ENCODE measurements at places on chromosomes 16 and 17.

DNA sequence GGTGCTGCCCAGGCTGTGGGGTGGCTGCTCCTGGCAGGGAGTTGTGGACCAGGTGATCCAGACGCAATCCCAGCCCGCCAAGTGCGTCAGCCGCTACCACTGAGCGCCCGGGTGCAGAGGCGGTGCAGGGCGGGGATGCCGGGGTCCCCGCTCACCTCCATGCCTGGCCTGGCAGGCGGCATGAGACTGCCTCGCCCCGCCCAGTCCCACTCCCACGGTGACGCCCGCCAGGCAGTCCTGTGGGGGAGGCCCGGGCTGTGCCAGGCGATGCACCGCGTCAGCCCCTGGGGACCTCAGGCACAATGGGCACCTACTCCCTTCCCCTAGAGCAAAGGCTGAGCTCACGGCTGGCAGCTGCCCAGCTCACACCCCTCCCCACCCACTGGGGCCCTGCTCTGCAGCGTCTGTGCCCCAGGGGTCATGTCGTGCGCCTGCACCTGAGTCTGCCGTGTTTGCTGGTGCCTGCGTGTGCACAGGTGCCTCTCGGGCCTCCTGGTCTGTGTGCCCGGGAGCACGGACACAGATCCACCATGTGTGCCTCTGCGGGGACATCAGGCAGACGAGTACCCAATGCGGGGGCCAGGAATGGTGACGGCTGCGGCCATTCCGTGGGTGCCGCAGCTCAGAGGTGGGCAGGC, 5.3 kb downstream of the RPUSD1 start:
- no peak for DNase-seq

DNA sequence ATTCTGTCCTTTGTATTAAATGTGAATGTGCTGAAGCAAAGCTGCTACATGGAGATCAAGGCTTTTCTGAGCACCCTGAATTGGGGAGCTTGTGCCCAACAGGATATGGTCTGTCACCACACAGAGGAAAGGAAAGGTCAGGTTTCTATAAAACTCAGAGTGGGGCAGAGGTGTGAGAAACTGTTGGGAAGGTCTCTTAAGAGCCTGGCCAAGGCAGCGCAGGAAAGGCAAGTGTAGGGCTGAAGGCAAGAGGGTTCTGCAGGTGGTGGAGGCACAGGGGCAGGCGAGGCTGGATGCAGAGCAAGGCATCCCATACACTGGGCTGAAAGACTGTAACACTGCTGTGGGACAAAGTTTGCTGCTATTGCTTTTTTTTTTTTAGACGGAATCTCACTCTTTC, 8.1 kb downstream of the COX6A2 start:
- no peak for DNase-seq

DNA sequence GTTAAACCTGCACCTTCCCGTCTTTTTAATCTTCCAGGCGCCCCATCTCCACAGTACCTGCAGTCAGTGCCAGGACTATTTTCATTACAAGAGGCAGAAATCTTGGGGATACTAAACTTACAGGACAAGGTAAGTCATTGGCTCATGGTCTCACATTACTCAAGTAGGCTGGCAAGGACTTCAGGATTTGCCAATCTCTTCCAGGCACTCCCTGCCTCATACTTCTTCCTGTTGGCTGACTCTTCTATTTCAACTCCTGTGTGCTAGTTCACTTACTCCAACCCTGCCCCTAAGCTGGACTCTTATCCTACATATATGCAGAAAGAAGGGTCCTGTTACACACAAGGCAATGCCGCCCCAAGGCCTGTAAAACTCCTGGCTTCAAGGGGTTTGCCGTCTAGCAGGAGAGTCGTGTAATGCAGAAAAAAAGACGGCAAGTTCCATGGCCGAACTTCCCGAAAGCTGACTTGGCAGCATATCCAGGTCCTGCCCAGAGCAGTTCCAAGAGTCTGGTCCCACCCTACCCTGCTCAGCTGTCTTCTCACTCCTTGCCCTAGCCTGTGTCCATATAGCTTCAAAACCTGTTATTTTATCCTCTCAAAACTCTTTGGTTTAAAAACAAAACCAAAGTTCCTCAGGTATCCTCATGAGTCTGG, 14.8 kb downstream of the ERN1 start:
- DNase-seq = no peak

GRCh38 chr17:44416558-44417289, 27.3 kb upstream of the ITGA2B start:
- DNase-seq = no peak

GRCh38 chr16:75074920-75075687, 41.5 kb downstream of the LDHD start:
- DNase-seq = no peak

DNA sequence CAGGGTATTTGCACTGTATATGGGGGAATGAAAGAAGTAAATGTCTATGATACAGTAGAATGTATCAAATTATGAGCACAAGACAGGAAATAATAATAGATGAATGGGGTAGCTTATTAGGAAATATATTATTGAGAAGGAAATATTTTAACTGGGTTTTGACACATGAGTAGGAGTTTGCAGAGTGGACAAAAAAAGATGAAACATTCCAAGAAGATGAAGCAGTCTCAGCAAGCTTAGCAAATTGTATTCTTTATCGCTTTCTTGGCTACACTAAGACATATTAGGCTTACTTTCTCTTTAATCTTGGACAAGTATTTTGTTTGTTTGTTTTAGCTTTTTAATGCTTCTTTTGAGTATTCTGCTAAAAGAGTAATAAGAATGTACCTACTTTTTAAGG, 1.3 kb upstream of the KRTAP4-9 start:
- DNase-seq = no peak

GRCh38 chr17:66633317-66633965, 201.5 kb upstream of the CACNG5 start:
- peak; percentile 62 for DNase-seq

DNA sequence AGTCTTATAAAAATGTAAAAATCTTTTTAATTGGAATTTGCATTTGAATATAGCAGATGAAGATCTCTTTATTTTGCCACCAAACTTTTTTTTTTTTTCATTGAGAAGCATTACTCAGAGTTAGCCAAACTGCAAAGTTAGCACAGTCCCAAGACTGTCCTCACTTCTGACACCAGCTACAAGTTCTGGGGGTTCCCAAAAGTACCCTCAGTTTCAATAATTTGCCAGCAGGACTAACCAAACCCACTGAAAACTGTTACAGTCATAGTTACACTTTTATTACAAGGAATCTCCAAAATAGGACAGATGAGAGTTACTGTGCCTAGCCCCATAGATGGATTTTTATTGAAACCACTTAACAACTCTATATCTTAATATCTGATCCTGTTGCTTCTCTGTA, 144.1 kb downstream of the CHD9 start:
- DNase-seq = no peak

- peak; percentile 61 for DNase-seq
Observed at GRCh38 chr17:61492759-61493526, 40.7 kb downstream of the TBX4 start.

DNA sequence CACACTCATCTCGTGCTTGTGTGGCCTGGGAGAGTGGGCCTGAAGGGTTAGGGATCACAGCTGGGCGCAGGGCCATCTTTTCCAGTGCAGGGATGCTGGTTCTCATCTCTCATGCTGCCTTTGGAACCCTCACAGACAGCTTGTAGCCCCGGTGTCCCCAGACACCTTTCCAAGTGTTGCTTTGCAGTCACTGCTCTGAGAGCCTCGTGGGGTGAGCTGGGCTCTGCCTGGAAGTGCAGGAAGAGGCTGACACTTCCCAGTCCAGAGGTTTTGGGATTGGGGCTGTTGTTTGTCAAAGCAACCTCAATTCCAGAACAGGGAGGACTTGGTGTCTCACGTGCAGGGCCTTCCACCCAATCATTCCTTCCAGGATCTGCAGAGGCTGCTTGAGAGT, 28.2 kb downstream of the TBX4 start:
- no peak for DNase-seq

DNA sequence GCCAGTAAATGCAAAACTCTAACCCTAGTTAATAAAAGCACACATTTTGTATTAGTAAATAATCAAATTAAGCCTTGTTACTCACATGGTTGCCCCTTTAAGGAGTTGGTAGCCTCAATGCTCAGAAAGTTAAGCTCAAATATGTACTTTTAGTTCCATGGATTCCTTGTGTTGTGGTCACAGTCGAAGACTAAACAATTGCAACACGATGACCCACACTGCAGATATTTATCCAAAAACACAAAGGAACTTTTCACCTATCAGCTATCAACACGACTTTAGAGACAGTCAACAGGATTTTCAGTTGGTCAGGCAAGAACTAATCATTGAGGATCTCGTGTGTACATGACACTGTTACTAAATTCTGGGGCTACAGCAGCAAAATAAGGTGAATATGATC, 47.4 kb upstream of the NUDT7 start:
- no peak for DNase-seq

DNA sequence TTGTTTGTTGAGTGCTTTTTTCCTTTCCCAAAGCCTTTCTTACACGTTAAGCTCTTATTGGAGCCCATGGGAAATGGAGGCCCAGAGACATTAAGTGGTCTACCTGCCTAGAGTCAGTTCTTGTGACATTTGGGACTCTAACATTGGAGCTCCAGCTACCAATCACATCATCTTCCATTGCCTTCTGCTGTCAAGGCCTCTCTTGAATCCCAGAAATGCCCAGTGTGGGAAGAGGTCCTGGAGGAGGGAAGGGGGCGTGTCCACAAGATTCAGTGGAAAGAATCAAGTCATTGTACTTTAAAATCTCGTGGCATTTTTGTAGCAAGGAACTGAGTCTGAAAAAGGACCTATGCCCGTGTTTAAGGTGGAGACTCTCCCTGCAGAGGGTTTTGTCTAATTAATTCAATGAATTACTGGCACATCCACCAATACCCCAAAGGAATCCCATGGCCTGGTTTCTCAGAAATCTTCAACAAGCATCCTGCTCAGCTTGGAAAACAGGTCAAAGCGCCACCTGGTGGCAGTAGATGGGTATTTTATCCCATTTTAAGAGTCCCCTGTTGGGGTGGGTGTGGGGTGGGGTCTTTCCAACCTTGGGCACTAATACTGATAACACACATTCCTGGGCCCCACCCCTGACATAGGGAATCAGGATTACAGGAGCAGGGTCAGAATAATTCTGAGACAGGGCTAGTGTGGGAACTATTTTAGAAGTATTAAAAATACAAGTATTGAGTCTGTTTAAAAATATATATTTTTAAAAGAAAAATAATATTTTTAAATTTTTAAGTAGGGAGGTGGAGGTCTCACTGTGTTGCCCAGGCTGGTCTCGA, 24.6 kb downstream of the GPT2 start:
- DNase-seq = peak; percentile 24

GRCh38 chr17:10699856-10700255, 2.5 kb downstream of the ADPRM start:
- no peak for DNase-seq

GRCh38 chr16:69937465-69937951, 13.6 kb upstream of the CLEC18A start:
- no peak for DNase-seq

DNA sequence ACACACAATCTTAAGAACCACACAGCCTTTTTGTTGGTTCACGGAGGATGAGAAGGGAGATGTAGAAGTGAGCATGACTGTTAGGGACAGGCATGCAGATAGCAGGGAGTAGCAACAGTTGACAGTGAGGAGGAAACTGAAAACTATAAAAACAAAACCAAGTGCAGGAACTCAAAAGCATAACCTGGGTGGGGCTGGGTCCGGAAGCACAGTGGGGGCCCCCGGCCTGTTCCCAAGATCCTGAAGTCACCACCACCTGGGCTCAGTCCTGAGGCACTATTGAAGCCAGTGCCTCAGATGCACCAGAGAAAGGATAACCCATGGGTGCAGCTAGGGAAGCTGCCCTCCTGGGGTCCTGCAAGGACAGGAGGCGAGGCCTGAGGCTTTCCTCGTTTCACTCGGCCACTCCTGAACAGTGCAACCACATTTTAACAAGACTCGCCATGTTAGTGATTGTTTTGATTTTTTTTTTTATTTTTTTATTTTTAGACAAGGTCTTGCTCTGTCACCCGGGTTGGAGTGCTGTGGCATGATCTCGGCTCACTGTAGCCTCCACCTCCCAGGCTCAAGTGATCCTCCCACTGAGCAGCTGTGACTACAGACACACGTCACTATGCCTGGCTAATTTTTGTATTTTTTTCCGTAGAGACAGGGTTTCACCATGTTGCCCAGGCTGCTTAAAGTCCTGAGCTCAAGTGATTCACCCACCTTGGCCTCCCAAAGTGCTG, 27.7 kb upstream of the CBX4 start:
- no peak for DNase-seq

GRCh38 chr17:49898366-49899190, 50.7 kb upstream of the TAC4 start:
- no peak for DNase-seq

DNA sequence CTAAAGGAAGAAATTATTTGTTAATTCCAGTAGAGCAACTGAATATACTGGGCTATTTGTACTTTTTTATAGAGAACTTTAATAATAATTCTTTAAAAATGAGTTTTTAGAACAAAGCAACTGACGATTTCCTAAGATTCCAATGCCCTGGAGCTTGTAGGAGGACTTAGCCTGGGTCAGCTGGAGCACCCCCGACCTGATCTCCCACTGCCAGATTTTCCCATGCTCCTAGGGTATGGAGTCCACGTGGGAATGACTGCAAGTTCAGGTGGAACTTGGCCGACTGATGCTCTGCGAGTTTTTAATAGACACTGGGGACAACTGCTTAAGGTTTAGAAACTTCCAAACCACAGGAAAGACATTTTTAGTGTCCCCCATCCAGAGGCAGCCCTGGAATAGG, 25.5 kb upstream of the CACNG5 start:
- no peak for DNase-seq
